Tibial nerve (tissue), 4 donors: ENCODE measurements at places on chromosomes 7 and 10.

GRCh38 chr7:84025332-84025927 is 169.2 kb downstream of the SEMA3A start:
- no peaks in the 10 kb centered on the region for H3K36me3 ChIP-seq
- H3K4me1 ChIP-seq, result no peaks in the 10 kb centered on the region
- H3K4me3 ChIP-seq, result no peak overlapping the region
- DNase-seq, result no peak
- H3K27ac ChIP-seq, result no peak overlapping the region

GRCh38 chr10:126250527-126251310 is 137.6 kb downstream of the ADAM12 start:
- H3K27me3 ChIP-seq, result no peaks in the 10 kb centered on the region
- no peaks in the 10 kb centered on the region for H3K36me3 ChIP-seq
- no peak overlapping the region for H3K4me3 ChIP-seq
- H3K27ac ChIP-seq, result no peak overlapping the region

- peak overlapping the region; percentile 50 for H3K27ac ChIP-seq
- H3K27me3 ChIP-seq, result no peaks in the 10 kb centered on the region
- no peaks in the 10 kb centered on the region for H3K36me3 ChIP-seq
- DNase-seq, result no peak
- H3K4me3 ChIP-seq, result no peak overlapping the region
Observed at GRCh38 chr7:31000161-31000693, 36.5 kb downstream of the GHRHR start.

- H3K36me3 ChIP-seq, result no peaks in the 10 kb centered on the region
- H3K4me3 ChIP-seq, result no peak overlapping the region
- H3K4me1 ChIP-seq, result no peaks in the 10 kb centered on the region
- no peaks in the 10 kb centered on the region for H3K27me3 ChIP-seq
- no peak for DNase-seq
- no peak overlapping the region for H3K27ac ChIP-seq
Observed at GRCh38 chr10:30918651-30919050, 113.0 kb downstream of the ZNF438 start.

- no peak overlapping the region for H3K4me3 ChIP-seq
- H3K36me3 ChIP-seq, result no peaks in the 10 kb centered on the region
Observed at GRCh38 chr10:17423632-17424186, 30.7 kb downstream of the ST8SIA6 start.

DNA sequence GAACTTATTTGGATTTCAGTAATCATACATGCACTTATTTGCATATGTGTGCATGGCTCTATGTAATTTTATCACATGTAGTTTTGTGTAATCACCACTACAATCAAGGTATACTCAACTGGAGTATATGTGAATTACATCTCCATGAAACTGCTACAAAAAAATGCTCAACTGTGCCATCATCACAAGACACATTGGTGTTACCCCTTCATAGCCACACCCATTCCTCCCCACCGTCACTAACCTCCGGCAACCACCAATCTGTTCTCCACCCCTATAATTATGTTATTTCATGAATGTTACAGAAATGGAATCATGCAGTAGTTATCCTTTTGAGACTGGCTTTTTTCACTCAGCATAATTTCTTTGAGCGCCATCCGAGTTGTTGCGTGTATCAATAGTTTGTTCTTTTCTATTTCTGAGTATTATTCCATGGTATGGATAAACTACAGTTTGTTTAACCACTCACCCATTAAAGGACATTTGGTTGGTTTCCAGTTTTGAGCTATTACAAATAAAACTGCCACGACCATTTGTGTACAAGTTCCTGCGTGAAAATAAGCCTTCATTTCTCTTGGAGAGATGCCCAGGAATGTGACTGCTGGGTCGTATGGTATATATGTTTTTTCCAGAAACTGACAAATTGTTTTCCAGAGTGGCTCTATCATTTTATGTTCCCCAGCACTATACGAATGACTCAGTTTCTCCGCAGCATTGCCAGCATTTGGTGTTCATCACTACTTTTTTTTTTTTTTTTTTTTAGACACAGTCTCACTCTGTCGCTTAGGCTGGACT is 11.3 kb upstream of the SMO start:
- H3K4me3 ChIP-seq, result no peak overlapping the region
- no peaks in the 10 kb centered on the region for H3K4me1 ChIP-seq

GRCh38 chr7:34087892-34088891 is 182.9 kb downstream of the BMPER start:
- no peaks in the 10 kb centered on the region for H3K27me3 ChIP-seq
- no peaks in the 10 kb centered on the region for H3K4me1 ChIP-seq
- H3K27ac ChIP-seq, result no peak overlapping the region
- no peaks in the 10 kb centered on the region for H3K36me3 ChIP-seq

GRCh38 chr7:114363292-114363691 is 51.3 kb upstream of the FOXP2 start:
- no peaks in the 10 kb centered on the region for H3K4me1 ChIP-seq
- no peak overlapping the region for H3K27ac ChIP-seq
- no peak overlapping the region for H3K4me3 ChIP-seq
- no peak for DNase-seq
- H3K27me3 ChIP-seq, result no peaks in the 10 kb centered on the region

- H3K36me3 ChIP-seq, result no peaks in the 10 kb centered on the region
- H3K4me3 ChIP-seq, result peak overlapping the region; percentile 81
- peaks cover 4% of the 10 kb centered on the region for H3K4me1 ChIP-seq
- peak overlapping the region; percentile 96 for H3K27ac ChIP-seq
Observed at GRCh38 chr10:22229802-22230157, 12.0 kb upstream of the EBLN1 start.

GRCh38 chr7:140653319-140654108 is 12.9 kb upstream of the DENND2A start:
- H3K27me3 ChIP-seq, result no peaks in the 10 kb centered on the region
- no peaks in the 10 kb centered on the region for H3K4me1 ChIP-seq
- H3K36me3 ChIP-seq, result no peaks in the 10 kb centered on the region
- no peak for DNase-seq
- H3K4me3 ChIP-seq, result no peak overlapping the region
- no peak overlapping the region for H3K27ac ChIP-seq

DNA sequence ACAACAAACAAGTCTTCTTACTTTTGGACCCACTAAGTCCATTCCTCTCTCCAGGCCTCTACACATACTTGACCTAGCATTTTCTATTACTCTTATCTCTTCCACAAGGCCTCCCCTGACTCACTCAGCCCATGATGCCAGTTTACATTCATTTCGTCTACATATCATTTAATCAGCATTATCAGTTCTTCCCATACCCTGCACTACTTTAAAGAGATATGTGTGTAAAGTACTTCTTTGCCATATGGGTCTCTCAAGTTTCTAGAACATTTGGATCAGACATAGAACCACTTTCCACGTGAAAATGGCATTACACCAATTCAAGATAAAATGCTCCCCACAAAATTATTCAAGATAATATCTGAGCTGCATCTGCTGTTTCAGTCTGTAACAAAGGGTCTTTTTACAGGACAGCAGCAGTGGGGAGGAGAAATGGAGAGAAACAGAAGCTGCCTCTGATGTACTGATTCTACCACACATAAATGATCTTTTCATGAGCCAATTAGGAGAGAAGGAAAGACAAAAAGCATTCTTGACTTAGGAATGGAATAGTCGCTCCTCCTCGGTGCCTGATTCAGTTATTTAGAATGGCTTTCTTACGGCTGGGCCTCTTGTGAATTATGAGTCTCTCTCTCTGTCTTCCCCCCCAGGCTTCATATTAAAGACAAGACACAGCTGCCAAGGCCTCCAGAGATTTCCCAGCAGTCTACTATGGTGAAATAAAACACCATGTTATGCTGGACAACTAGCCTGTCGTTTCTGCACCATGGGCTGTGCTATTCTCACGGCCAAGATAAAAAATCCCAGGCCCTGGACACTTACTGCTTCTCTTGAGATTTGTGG is 46.9 kb upstream of the SEPTIN7 start:
- no peak for DNase-seq
- H3K27me3 ChIP-seq, result no peaks in the 10 kb centered on the region
- peaks cover 8% of the 10 kb centered on the region for H3K4me1 ChIP-seq
- no peak overlapping the region for H3K4me3 ChIP-seq
- no peak overlapping the region for H3K27ac ChIP-seq

DNA sequence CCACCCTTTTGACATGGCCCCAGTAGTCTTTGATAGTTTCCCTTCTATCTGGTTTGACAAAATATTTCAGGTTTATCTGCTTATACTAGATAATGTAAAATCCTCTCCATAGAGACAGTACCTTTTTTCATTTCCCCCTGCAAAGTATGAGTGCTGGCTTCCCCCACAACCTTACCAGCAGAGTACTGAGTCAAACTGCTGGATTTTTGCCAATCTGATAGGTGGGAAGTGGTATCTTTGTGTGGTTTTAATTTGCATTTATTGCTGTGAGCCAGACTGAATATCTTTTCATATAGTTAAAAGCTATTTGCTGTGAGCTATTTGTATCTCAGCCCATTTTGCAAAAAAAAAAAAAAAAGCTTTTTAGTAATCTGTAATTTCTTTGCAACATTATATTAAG is 32.1 kb upstream of the HECTD2 start:
- DNase-seq, result no peak
- no peaks in the 10 kb centered on the region for H3K36me3 ChIP-seq
- no peaks in the 10 kb centered on the region for H3K27me3 ChIP-seq

DNA sequence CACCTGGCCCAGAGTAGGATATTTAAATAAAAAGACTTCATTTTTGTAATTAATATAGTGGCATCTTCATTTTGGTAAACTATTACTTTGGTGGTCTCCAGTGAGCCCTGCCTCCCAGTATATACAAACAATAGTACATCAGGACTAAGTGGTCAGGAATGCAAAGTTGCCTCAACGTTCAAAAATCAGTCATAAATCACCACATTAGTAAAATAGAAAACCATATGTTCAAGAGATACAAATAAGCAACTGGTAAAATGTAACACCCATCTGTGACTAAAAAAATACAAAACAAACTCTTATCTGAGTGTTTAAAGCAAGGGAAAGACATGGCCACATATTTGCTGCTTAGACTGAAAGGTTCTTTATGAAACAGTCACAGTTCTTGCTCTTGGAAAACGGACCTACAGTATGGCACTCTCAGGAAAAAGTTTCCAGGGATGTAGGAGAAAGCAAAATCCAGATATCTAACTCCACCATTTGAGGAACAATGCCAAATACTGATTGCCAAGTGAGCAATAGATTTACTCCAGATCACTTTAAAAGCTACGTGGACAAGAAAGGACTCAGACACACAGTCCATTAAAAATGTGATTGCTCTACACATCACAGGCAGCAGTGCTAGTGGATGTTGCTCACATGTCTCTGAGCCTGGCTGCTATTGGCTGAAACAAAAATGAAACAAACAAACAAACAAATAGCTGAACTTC is 15.1 kb upstream of the RHOBTB1 start:
- H3K27ac ChIP-seq, result no peak overlapping the region
- H3K36me3 ChIP-seq, result no peaks in the 10 kb centered on the region
- no peak overlapping the region for H3K4me3 ChIP-seq
- no peak for DNase-seq
- H3K27me3 ChIP-seq, result no peaks in the 10 kb centered on the region

- no peaks in the 10 kb centered on the region for H3K36me3 ChIP-seq
- DNase-seq, result no peak
- peak overlapping the region; percentile 55 for H3K27ac ChIP-seq
- H3K27me3 ChIP-seq, result no peaks in the 10 kb centered on the region
- peaks cover 5% of the 10 kb centered on the region for H3K4me1 ChIP-seq
Observed at GRCh38 chr10:98292971-98293370, 25.0 kb upstream of the LOXL4 start.
